Psoas muscle (tissue), 8 donors: ENCODE measurements at places on chromosomes 4 and X. TPM values are rescaled to one million over a fixed set of nuclear protein-coding genes. Genes with fewer than 3 reads are reported as not detected.

- H3K27me3 ChIP-seq, result no peaks in the 10 kb centered on the region
- H3K4me1 ChIP-seq, result no peaks in the 10 kb centered on the region
- no peak overlapping the region for H3K27ac ChIP-seq
These were observed 47.5 kb upstream of the WDR19 start for GRCh38 chr4:39134683-39135306.

GRCh38 chrX:10399043-10399741 is 221.2 kb downstream of the MID1 start:
- no peak for DNase-seq
- H3K36me3 ChIP-seq, result no peaks in the 10 kb centered on the region
- H3K27ac ChIP-seq, result no peak overlapping the region
- no peak overlapping the region for H3K4me3 ChIP-seq

The FAM9B gene
- total RNA-seq, result not detected

The IRAK1 gene
- 116 TPM for total RNA-seq

DNA sequence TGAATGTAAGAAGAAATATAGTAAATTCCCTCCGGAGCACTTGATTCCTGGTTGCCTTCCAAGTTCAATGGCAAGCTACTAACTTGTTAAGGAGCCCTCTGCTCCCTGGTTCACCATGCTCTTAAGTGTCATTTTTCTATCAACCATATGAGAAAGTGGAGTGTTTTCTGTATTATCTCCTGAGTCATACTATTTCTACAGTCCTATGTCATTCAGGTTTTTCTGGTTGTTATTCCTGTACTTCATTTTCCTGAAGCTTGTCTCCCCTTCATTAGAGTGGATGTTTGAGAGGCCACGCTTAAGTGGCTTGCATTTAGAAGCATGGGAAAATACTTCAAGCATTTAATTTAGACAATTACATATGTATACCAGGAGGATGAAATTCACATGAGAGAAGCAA is 14.7 kb upstream of the EPGN start:
- no peaks in the 10 kb centered on the region for H3K4me1 ChIP-seq
- H3K4me3 ChIP-seq, result no peak overlapping the region
- no peaks in the 10 kb centered on the region for H3K27me3 ChIP-seq
- H3K27ac ChIP-seq, result no peak overlapping the region

- no peaks in the 10 kb centered on the region for H3K27me3 ChIP-seq
- H3K27ac ChIP-seq, result no peak overlapping the region
- DNase-seq, result no peak
- H3K4me1 ChIP-seq, result peaks cover 5% of the 10 kb centered on the region
These were observed 5.0 kb downstream of the ARMCX5 start for GRCh38 chrX:102604327-102604726.

DNA sequence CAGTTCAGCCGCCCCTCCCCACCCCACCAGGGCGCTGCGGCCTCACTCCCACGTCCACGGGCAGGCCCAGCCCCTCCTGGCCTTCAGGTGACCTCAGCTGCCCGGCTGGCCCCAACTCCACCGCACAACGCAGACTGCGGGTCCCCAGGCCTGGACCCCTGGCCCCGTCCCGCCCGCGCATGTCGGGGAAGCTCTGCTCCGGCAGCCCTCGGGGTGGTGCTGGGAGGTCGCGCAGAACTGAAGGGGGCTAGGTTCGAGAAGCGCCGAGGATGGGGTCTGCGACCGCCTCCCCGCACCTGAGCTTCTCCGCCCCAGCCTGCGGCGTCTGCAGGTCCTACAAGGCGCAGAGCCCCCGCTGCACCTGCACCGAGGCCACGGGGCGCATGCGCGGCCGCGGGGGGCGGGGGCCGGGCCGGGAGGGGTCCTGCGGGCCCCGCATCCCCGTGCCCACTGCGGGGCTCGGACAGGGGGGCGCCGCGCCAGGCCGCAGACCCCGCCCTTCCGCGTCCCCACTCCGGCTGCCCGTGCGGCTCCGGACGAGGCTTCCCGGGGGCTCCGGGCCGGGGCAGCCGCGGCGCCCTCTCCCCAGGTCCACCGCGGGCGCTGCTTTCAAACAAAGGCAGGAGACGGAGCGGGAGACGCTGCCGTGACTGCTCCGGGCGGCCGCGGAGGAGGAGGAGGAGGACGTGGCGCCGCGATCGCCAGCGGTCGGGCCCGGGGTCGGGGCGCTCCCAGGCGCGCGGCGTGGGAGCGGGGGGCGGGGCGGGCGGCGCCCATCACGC is 672 bp upstream of the NAT8L start:
- no peaks in the 10 kb centered on the region for H3K36me3 ChIP-seq
- peaks cover 4% of the 10 kb centered on the region for H3K4me1 ChIP-seq
- peaks cover 12% of the 10 kb centered on the region for H3K27me3 ChIP-seq
- H3K4me3 ChIP-seq, result peak overlapping the region; percentile 63
- DNase-seq, result peak; percentile 48

The SPIN3 gene
- total RNA-seq, result 1.8 TPM

DNA sequence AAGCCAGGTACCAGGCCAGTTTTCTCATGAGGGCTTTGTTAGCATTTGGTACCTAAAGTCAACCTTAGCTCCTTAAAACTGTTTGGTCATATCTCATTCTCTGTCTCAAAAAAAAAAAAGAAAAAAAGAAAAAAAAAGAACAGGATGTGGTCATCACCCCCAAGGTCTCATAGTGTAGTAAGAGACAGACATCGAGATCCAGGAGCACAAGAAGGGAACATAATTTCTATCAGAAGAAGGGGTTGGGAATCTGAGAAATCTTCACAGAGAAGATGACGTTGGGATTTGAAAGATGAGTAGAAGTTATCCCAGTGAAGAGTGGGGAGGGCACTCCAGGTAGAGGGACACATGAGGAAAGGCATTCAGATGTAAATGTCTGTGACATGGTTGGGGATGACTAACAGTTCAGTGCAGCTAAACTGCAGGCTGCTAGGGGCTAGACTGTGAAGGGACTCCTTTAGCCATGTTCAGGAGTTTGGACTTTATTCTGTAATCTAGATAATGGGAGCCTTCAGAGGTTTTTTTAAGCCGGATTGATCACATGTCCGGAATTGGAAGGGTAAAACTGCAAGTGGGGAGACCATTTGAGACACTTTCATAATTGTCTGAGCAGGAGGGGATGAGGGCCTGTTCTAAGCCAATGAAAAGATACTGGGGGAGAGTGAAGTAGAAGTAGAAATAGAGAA is 26.9 kb upstream of the GJB1 start:
- no peak overlapping the region for H3K27ac ChIP-seq
- H3K36me3 ChIP-seq, result no peaks in the 10 kb centered on the region
- no peaks in the 10 kb centered on the region for H3K4me1 ChIP-seq
- DNase-seq, result no peak
- H3K4me3 ChIP-seq, result no peak overlapping the region

DNA sequence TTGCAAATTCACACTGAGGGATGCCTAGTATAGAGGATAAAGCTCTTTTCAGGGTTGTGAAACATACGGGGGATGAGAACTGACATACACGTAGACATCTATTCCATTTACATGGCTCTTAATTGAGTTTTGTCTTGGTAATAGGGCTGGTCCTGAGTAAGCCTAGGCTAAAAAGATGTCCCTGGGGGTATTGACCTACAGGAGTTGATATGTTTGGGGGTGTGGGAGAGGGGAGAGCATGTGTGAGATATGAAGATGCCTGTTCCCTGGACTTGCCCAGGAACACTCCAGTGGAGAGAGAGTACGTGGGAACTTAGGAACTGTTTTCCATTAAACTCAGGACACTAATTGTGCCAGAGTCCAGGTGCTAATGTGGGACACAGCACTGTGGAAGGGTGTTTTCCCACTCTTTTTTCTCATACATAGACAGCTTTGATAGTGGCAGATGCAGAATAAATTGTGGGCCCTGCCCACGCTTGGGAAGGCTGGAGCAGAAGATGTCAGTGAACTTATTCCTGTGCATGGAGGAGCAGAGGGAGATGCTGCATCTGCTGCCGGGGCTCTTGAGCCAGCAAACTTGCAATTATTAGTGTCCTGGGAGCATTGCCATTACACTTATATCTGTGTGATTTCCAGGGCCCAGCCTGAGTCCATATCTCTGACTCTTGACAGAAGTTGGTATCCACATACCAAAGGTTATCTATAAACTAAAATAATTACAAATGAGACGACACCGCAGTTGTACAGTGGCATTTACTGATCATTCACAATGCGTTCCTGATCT is 20.7 kb downstream of the SYNPO2 start:
- DNase-seq, result no peak
- peak overlapping the region; percentile 19 for H3K27ac ChIP-seq
- no peaks in the 10 kb centered on the region for H3K27me3 ChIP-seq
- no peak overlapping the region for H3K4me3 ChIP-seq

The NAT8L gene
- 5.1 TPM for total RNA-seq
